ENCODE measurements at places on chromosomes 4 and X.

GRCh38 chr4:99712099-99712498 lies 54.5 kb upstream of the C4orf54 start:
- DNase-seq: no peak

- no peak for DNase-seq
Observed at GRCh38 chr4:14023896-14024295, 396.4 kb upstream of the BOD1L1 start.

- DNase-seq: no peak
Observed at GRCh38 chr4:139887376-139887802, 221.8 kb downstream of the MGST2 start.

DNA sequence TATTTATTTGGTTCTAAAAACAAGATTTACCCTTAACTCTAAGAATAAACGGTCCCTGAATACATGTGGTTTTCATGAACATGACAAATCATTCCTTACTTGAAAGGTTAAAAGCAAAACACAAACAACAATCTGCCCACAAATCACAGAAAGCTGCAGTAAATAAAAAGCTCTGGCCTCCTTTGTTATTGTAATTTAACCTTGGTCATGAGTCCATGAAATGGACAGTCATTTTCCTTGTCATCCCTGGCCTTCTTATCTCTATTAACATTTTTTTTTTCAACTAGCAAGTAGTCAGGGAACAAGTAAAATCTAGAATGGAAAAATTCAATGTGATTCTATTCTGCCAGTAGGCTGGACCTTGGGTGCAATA lies 92.7 kb downstream of the SCD5 start:
- no peak for DNase-seq

- DNase-seq: no peak
Observed at GRCh38 chr4:8917321-8917811, 45.7 kb upstream of the HMX1 start.

- DNase-seq: no peak
Observed at GRCh38 chr4:152348670-152349069, 187.2 kb downstream of the FBXW7 start.

GRCh38 chr4:55884851-55885219 lies 31.4 kb downstream of the EXOC1 start:
- DNase-seq: no peak

- no peak for DNase-seq
Observed at GRCh38 chrX:88828011-88828410, 81.0 kb downstream of the CPXCR1 start.
